ENCODE measurements at places on chromosomes 12 and 14.

DNA sequence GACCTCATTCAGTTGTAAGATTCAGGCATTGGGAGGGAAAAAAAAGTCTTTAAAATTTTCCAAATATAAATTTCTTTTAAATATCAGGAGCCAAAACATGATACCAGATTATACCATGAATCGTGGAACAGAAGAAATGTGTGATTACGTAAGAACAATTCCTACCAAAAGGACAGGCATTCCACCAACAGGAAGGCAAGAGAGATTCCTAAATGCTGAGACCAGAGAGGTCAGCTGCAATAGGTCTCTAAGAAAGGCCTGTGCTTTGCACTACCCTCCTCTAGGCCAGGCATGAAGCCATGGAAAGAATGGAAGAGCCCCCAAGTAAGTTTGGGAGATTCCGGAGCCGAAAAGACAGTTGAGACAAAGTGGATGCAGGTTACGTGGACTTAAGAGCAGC is 83.7 kb downstream of the PTGER2 start:
- no peak for DNase-seq

GRCh38 chr12:75960086-75960910 is 71.3 kb downstream of the PHLDA1 start:
- no peak for DNase-seq

GRCh38 chr12:24906141-24906540 is 42.8 kb downstream of the BCAT1 start:
- DNase-seq = no peak

DNA sequence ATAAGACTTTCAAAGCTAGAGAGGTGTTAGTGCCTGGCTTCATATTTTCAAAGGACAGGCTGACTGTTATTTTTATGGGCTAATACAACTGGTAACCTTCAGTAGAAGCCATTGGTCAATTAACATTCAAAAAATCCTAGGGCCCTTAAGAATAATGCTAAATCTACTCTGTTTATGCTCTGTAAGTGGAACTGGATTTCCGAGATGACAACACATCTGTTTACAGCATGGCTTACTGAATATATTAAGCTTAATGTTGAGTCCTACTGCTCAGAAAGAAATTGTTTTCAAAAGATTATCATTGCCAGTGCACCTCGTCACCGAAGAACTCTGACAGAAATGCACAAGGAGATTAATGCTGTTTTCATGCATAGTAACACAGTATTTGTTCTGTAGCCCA is 239.9 kb downstream of the TMTC2 start:
- DNase-seq = no peak

GRCh38 chr14:102095871-102096568 is 9.2 kb upstream of the HSP90AA1 start:
- DNase-seq = peak; percentile 37

DNA sequence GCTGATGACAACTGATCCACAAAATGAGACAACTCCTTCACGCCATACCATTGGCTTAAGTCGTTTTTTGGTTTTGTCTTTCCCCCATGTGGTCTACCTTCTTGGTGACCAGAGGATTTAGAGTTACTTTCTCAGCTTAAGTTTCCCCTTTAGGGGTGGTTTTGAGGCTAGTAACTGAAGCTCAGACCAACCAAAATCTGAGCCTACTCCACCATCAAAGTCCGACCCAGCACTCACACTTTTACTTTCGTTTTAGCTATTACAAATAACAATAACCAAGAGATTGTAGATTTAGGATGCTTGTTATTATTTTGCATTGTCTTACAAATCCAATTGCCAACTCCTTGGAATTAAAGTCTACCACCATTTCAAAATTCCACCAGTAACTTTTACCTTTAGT is 130.6 kb upstream of the MDM1 start:
- no peak for DNase-seq

DNA sequence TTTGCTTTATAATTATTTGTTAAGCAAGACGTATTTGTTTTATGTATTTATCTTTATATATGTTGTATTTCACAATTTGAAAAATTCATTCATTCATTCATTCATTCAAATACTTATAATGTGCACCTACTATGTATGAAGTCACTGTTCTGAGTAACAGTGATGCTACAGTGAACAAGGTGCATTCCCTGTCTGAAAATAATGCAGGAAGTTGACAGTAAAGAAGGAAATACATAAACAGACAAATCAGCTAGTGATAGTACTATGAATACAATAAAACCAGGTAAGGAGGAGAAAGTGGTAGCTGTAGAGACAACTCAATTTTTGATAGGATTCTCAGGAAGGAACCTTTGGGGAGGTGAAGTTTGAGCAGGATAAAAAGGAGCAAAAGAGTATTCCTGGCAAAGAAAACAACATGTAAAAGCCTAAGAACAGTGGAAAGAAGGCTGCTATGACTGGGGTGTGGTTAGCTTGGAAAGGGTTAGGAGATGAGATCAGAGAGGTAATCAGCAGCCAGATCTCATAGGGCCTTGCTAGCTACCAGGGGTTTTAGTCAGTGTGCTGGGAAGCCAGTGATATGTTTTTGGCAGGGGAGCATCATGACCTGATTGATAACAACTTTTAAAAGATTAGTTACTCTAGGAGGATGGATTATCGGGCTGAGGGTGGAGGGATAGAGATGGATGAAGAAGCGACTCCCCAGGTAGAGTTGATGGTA is 17.4 kb downstream of the BICDL1 start:
- no peak for DNase-seq

DNA sequence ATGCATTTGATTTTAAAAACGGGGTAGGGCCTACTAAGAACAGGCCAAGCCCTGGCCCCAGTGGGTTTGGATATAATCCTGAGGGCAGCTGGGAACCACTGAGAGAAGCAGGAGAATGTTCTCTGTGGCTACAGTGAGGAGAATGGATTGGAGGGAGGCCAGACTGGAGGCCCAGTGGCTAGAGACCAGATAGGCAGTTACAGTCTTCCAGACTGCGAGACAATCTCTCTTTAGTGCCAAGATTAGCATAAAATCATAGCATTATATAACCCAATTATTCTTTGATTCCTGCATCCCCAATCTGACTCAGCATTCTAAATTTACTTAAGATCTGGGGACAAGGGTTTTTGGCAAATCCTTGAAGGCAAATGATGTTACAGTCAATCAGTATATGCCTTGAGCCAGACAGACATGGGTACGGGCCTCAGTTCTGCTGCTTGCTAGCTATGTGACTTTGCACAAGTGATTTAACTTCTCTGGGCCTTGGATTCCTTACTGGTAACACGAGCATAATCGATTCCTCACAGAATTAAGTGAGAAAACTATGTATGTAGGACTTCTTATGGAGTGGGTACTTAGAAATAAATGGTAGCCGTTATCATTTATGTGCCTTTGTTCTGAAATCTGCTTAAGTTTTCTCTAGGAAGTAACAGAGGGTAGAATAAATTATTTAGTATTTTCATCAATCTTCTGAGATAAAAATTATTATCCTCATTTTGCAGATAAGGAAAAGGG is 18.3 kb downstream of the NINJ2 start:
- no peak for DNase-seq

- no peak for DNase-seq
These were observed 7.8 kb upstream of the ART4 start for GRCh38 chr12:14850929-14851663.

DNA sequence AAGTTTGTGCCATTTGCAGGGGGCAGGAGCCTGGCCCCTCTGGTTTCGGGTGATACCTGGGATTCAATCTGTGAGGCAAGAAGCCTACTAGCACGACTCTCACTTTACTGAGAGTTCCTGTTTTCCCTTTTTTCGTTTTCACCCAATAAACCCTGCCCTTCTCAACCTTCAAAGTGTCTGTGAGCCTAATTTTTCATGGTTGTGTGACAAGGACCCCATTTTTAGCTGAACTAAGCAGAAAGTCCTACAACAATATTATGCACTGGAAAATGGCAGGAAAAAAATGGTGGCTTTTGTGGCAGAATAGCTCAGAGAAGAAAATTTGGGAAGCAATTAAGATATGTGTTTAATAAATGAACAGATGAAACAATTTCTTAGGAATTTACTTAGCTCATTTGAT is 432.1 kb downstream of the C12orf50 start:
- DNase-seq = no peak

GRCh38 chr14:100015251-100015655 is 50.0 kb upstream of the EVL start:
- DNase-seq = peak; percentile 22

DNA sequence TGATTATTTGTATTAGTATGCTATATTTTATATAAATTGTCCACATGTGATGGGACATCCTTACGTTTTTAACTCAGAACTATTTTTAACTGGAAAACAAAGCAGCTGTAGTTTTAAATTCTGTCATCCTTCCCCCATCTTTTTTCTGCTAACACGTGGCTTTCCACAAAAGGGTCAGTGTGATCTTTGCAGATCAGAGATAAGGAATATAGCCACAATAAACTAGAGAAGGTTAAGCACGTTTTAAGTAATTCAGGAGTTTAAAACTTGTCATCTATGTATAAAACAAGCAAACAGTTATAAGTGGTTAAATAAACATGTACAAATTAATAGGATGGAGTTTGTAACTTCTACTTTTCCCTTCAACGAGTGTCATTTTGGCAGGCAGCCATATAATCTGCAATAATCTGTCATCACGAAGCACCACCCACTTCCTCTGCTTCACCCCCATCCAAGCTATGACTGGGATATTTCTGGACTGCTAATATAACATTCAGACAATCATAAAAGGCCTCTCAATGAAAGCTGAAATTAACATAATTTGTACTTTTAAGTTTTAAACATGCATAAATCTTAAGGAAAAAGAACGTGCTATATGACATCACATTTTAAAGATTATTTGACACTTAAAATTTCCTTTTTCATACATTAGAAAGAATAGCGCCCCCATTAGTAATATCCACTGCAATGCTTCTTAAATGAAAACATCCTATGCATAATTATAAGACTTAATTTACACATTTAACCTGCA is 15.3 kb downstream of the TAOK3 start:
- peak; percentile 96 for DNase-seq

DNA sequence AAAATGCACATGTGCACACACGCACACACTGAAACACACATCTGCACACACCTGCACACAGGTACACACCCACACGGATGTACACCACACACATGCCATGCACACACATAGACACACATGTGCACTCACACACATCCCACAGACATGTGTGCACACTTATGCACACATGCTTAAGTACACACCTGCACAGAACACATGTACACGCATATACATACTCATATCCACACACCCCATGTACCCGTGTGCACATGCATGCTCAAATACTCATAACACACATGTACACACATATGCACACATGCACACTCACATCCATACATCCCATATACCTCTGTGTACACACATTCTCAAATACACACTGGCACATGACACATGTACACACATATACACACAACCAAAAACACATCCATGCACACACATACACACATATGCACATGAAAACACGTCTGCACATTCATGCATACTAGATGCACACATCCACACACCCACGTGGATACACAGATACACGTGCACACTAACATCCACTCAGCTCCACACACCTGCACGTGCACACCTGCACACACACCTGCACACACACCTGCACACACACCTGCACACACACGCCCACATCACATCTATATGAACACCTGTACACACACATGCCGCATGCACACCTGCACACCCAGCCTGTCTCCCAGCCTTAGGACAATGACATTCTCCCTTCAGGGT is 336.7 kb downstream of the ADGRD1 start:
- no peak for DNase-seq

DNA sequence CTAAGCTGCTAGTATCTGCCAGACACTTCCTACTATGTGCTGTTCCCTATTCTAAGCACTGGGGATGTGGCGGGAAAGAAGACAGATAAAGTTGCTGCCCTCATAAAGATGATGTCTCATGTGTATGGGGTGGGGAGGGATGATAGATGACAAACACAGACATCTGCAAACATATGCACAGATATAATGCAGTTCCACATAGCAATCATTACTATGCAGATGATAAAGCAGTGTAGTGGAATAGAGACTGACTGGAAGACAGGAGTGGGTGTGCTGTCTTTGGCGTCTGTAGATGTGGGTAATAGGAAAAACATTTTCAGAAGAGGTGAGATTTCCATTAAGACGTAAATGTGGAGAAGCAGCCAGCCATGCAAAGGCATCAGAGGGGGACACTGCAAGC is 243.6 kb downstream of the DPY19L2 start:
- no peak for DNase-seq

DNA sequence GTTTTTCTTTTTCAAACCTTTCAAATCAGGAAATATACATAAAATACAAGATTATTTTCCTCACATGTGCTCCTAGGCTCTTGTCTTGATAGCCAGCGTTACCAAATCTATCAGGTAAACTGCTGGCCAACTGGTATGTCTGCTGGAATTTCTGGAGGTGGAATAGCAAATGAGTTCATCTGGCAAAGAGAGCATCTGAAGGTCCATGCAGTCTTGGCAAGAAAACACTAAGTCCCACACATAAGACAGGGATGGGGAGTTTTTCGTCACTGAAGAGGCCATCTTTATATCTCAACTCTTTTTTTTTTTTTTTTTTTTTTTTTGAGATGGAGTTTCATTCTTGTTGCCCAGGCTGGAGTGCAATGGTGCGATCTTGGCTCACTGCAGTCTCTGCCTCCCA is 60.1 kb downstream of the DERA start:
- DNase-seq = no peak

- no peak for DNase-seq
These were observed 7.5 kb downstream of the OR6C65 start for GRCh38 chr12:55407866-55408265.

DNA sequence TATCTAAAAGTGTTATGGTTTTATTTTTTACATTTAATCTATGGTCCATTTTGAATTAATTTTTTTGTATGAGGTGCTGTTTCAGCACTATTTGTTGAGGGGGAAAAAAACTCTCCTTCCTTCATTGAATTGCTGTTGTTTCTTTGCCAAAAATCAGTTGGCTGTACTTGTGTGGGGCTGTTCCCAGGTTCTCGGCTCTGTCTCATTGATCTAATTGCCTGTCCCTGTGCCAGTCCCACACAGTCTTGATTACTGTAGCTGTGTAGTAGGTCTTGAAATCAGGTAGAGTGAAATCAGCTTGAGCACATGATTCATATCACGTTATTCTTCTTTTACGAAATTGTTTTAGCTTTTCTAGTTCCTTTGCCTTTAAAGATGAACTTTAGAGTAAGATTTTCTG is 109.7 kb downstream of the ADGRD1 start:
- no peak for DNase-seq

- no peak for DNase-seq
These were observed 216.8 kb downstream of the ANO6 start for GRCh38 chr12:45432710-45433109.

DNA sequence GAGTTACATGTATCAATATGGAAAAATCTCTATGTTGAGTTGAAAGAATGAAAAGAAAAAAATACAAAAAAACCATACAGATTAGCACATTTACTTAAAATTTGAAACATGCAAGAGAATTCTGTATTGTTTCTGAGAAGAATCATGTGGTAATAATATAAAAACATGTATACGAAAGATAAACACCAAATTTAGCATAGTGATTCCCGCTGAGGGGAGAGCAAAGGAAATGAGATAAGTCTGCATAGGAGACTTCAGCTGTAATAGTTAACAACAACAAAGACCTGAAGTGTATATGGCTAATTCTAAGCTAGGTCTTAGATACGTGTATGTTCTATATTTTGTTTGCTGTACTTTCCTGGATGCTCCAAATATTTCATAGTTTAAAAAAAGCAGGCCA is 46.5 kb downstream of the FNTB start:
- DNase-seq = peak; percentile 38

GRCh38 chr12:16955083-16955657 is 349.2 kb upstream of the LMO3 start:
- no peak for DNase-seq

- no peak for DNase-seq
These were observed 378.8 kb downstream of the ALG10 start for GRCh38 chr12:34400986-34401658.

- no peak for DNase-seq
These were observed 188.3 kb downstream of the CALM1 start for GRCh38 chr14:90585106-90585505.

Data from hematopoietic multipotent progenitor cell treated with erythropoietin and hydrocortisone succinate and interleukin-3 and kit ligand, for 6 days (in vitro differentiated cells).